ENCODE measurements at places on chromosomes 7 and 10. TPM values are rescaled to one million over a fixed set of nuclear protein-coding genes. Genes with fewer than 3 reads are reported as not detected.

- no peak overlapping the region for H3K27ac ChIP-seq
- no peak overlapping the region for H3K4me3 ChIP-seq
- DNase-seq = no peak
- H3K36me3 ChIP-seq = no peaks in the 10 kb centered on the region
- H3K4me1 ChIP-seq = no peaks in the 10 kb centered on the region
Observed at GRCh38 chr10:99927721-99928280, 81.9 kb downstream of the DNMBP start.

GRCh38 chr10:49395741-49396665 lies at the start of gene DRGX:
Gene DRGX, minus strand, starts transcription at chr10:49396089. Its CDS starts 649 bp downstream, at chr10:49395440.
- H3K27me3 ChIP-seq = no peaks in the 10 kb centered on the region
- no peak within 1 kb of the TSS for H3K4me3 ChIP-seq
- DNase-seq = no peak
- no peak within 1 kb of the TSS for H3K27ac ChIP-seq
- no peaks in the 10 kb centered on the region for H3K4me1 ChIP-seq
- H3K36me3 ChIP-seq = no peaks in the 10 kb centered on the region

DNA sequence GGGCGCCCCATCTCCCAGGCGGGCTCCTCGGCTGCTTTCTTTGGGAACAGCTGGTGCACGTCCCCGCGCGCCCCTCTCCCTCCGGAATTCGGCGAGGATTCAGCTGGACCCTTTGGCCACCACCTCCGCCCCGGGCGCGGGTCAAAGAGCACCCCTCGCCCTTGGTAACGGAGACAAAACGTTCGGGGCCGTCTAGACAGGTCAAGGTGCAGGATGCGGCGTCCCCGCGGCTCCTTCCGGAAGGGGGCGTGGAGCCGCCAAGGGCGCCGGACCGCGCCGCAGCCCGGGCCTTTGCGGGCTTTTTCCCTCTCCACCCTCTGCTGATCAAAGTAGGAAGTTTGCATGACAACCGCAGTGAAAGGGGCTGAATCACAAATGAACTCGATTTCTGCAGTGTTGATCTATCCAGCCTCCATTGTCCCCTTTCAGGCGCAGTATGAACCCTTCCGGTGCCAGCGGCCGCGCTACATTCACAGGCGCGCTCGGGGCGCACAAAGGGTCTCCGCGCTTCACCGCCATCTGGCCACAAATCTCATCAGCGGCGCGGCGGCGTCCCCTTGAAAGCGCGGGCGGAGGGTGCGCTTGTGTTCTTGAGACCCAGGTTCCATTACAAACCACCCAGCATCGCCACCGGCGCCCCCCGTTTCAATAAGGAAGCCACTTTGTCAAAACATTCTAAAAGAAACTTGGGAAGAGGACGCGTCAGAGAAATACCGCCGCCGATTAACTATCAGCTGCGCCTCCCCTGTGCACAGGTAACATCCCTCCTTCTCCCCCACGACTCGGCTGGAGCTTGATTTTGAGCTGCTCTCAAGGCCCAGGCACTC lies 36.4 kb downstream of the CNPY1 start:
- no peak for DNase-seq
- H3K4me1 ChIP-seq = no peaks in the 10 kb centered on the region
- no peak overlapping the region for H3K27ac ChIP-seq

- no peaks in the 10 kb centered on the region for H3K4me1 ChIP-seq
- DNase-seq = no peak
- no peaks in the 10 kb centered on the region for H3K27me3 ChIP-seq
- no peak overlapping the region for H3K27ac ChIP-seq
- no peaks in the 10 kb centered on the region for H3K36me3 ChIP-seq
Observed at GRCh38 chr10:22317076-22317370, 835 bp downstream of the COMMD3 start.

DNA sequence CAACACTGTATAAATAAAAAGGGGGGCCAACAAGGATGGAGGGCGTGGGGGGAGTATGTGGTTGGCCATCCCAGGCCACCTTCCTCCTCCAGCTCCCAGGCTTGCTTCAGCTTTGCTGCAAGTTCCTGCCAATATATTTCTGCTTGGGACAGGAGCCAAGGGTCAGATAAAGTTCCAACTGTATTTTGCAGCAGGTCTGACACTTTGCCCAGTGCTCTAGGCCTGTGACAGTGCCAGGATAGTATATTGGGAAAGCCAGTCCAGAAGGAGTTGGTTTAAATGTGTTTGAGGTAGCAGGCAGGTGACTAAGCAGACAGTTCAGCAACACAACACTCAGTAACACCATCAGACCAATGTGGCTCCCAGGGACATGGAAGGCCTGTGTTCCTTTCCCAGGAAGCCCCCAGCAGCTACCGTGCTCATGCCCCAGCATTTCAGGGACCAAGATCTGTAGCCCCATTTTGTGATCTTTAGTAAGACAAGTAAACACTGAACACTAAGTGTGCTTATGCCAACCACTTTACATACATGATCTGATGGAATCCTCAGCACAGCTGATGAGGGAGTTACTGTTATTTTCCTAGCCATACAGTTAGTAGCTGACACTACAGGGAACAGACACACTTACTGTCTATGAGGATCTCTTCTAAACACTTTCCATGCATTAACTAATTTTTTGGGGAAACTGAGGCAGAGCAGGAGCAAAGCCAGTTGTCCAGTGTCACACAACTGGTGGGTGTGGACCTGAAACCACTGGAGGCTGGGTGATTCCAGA lies 38.9 kb downstream of the DNAJB12 start:
- H3K4me3 ChIP-seq = no peak overlapping the region
- no peaks in the 10 kb centered on the region for H3K27me3 ChIP-seq
- no peak for DNase-seq
- H3K27ac ChIP-seq = peak overlapping the region; percentile 19
- H3K4me1 ChIP-seq = peaks cover 4% of the 10 kb centered on the region

DNA sequence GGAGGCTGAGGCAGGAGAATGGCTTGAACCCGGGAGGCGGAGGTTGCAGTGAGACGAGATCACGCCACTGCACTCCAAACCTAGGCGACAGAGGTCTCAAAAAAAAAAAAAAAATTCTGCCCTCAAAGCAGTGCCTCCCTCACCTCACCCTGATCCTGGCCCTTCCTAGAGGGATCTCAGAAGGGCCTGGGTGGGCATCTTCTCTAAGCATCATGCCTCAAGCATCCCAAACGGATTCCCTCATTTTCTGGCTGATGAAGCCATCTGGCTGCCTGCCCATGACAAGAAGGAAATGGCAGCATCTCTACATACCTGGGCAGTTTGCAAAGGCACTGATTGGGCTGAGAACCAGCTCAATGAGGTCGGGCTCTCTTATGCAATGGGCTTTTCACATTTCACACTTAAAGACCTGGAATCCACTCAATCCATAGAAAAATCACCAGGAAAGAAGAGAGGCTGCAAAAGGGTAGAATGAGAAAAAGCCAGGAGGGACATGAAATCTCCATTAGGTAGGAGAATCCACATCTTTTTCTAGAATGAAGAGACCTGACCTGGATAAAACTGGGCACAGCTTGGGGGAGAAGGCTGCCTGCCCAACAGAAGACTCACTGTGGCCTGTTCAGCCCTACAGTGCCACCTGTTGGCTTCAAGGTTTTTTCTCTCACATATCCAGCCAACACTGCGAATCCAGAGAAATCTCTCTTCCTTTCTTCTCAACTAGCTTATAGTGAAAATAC lies 48.1 kb downstream of the PDLIM1 start:
- H3K4me1 ChIP-seq = peaks cover 5% of the 10 kb centered on the region
- DNase-seq = no peak
- H3K27ac ChIP-seq = no peak overlapping the region
- H3K4me3 ChIP-seq = no peak overlapping the region

GRCh38 chr7:1385809-1386622 lies 73.3 kb downstream of the MICALL2 start:
- no peaks in the 10 kb centered on the region for H3K27me3 ChIP-seq
- DNase-seq = no peak
- no peaks in the 10 kb centered on the region for H3K36me3 ChIP-seq
- no peak overlapping the region for H3K27ac ChIP-seq

GRCh38 chr10:5817322-5818047 lies 4.3 kb upstream of the GDI2 start:
- H3K27me3 ChIP-seq = no peaks in the 10 kb centered on the region
- H3K4me3 ChIP-seq = no peak overlapping the region
- DNase-seq = no peak
- no peaks in the 10 kb centered on the region for H3K4me1 ChIP-seq
- H3K27ac ChIP-seq = no peak overlapping the region
- no peaks in the 10 kb centered on the region for H3K36me3 ChIP-seq

DNA sequence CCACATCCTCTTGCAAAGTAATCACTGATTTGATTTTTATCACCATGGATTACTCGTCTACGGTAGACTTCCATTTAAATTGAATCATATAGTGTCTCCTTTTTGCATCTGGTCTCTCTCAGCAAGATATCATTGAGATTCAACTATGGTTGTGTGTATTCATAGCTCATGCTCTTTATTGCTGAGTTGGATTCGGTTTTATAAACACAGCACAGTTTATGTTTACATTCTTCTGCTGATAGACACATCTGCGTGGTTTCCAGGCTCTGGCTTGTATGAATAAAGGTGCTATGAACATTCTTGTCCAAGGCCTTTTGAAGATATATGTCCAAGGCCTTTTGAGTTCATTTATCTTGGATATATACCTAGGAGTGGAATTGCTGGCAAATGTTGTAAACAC lies 356.5 kb upstream of the CELF2 start:
- no peaks in the 10 kb centered on the region for H3K27me3 ChIP-seq
- H3K4me1 ChIP-seq = no peaks in the 10 kb centered on the region
- DNase-seq = no peak
- no peak overlapping the region for H3K27ac ChIP-seq
- H3K36me3 ChIP-seq = no peaks in the 10 kb centered on the region

GRCh38 chr7:30148426-30148825 lies 13.6 kb downstream of the MTURN start:
- H3K36me3 ChIP-seq = peaks cover 2% of the 10 kb centered on the region
- H3K4me1 ChIP-seq = no peaks in the 10 kb centered on the region
- no peak overlapping the region for H3K27ac ChIP-seq

- H3K4me1 ChIP-seq = no peaks in the 10 kb centered on the region
- no peak overlapping the region for H3K27ac ChIP-seq
- H3K36me3 ChIP-seq = no peaks in the 10 kb centered on the region
- DNase-seq = no peak
- no peaks in the 10 kb centered on the region for H3K27me3 ChIP-seq
Observed at GRCh38 chr10:48924988-48925387, 14.7 kb downstream of the LRRC18 start.

DNA sequence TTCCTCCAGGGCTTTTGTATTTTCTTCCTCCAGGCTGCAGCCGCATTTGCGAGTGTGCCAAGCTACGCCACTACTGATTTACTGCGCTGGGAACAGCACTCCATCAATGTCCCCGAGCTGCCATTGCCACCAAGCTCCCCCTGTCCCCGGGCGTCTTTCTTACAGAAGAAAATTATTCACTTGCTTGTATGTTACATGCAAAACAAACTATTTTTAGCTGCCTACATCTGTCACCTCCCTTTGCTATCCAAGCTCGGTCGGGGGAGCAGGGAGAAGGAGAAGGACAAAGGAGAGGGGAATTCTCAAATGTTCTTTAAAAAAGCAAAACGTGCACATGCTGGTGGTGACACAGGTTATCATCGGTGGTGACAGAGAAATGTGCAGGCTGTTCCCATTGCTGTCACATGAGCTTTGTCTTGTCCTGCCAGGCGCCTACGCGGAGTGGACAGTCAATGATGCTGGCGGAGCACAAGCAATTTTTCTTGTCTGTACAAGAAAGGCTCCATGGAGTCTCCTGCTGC lies 93.1 kb downstream of the ADARB2 start:
- DNase-seq = no peak
- H3K4me3 ChIP-seq = no peak overlapping the region
- no peak overlapping the region for H3K27ac ChIP-seq
- H3K27me3 ChIP-seq = no peaks in the 10 kb centered on the region
- no peaks in the 10 kb centered on the region for H3K36me3 ChIP-seq

DNA sequence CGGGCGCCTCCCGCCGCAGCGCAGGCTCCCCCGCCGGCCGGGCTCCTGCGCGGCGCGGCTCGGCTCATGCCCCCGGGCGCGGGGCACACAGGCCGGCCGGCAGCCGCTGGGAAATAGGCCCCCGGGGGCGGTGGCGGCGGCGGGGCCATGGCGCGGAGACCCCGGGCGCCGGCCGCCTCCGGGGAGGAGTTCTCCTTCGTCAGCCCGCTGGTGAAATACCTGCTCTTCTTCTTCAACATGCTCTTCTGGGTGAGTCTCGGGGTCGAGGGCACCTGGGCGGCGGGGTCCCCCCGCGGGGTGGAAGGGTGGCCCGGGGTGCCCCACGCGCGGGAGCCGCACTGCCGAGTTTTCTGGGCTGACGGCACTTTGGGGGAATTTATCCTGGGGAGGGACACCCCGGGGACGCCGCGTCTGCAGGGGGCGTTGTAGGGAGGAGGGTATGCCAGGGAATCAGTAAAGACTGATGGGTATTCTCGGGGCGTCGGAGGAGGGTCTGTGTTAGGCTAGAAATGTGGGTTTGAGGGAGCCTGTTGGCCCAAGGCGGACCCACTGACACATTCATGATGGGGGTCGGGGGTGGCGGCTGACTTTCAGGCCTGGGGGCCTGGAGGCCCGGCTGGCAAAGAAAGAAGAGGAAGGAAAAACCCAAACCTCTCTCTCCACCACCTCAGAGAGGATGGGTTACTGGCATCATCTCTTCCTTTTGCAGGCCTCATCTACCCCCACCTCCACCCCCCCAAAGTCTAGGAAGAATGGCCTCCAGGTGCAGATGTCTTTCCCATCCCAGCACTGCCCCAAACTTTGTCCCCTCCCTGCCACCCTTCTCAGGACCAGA lies 544 bp downstream of the TSPAN33 start:
- no peaks in the 10 kb centered on the region for H3K36me3 ChIP-seq
- no peaks in the 10 kb centered on the region for H3K4me1 ChIP-seq
- H3K27ac ChIP-seq = no peak overlapping the region
- DNase-seq = no peak

DNA sequence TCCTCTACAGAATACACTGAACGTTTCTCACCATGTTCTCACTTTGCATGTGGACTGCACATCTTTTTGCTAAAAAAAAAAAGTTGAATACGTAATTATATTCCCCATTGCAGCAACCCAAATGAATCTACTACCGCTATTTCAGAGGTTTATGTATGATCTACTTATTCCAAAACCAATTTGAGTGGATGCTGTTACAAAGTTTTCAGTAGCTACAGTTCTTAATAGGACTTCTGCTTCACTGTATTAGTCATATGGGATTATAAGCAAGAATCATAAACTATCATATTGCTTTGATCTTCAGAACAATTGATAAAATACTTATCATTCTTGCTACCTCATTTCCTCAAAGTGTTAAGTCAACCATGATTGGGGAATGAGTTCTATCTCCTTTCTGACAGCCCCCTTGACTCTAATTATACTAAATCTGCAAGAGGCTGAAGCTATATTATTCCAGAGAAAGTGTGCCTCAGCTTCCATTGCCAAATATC lies 257.0 kb downstream of the PARD3 start:
- no peak overlapping the region for H3K4me3 ChIP-seq
- H3K27me3 ChIP-seq = no peaks in the 10 kb centered on the region
- no peaks in the 10 kb centered on the region for H3K4me1 ChIP-seq
- no peak for DNase-seq
- H3K36me3 ChIP-seq = no peaks in the 10 kb centered on the region
- H3K27ac ChIP-seq = no peak overlapping the region

GRCh38 chr7:128031901-128032604 lies 816 bp upstream of the LRRC4 start:
- no peak overlapping the region for H3K27ac ChIP-seq
- H3K27me3 ChIP-seq = no peaks in the 10 kb centered on the region
- H3K4me3 ChIP-seq = peak overlapping the region; percentile 57
- H3K36me3 ChIP-seq = no peaks in the 10 kb centered on the region
- peak; percentile 78 for DNase-seq
- H3K4me1 ChIP-seq = no peaks in the 10 kb centered on the region

Gene UPP1
- 63.0 TPM for polyA plus RNA-seq

Gene SHH
- polyA plus RNA-seq = not detected

Gene CALD1
- 658 TPM for polyA plus RNA-seq

Gene C10orf62
- 0.54 TPM for polyA plus RNA-seq

Gene SPDYE8
- not detected for polyA plus RNA-seq

Gene HK1
- 41.7 TPM for polyA plus RNA-seq

Gene BMPER
- polyA plus RNA-seq = 1.1 TPM

Gene GPR26
- not detected for polyA plus RNA-seq

Gene RFC2
- 16.1 TPM for polyA plus RNA-seq

Gene GJD4
- not detected for polyA plus RNA-seq

Gene LRRN3
- polyA plus RNA-seq = not detected

Data from aorta (tissue), 5 donors.